ENCODE measurements at places on chromosomes 7 and 10.

DNA sequence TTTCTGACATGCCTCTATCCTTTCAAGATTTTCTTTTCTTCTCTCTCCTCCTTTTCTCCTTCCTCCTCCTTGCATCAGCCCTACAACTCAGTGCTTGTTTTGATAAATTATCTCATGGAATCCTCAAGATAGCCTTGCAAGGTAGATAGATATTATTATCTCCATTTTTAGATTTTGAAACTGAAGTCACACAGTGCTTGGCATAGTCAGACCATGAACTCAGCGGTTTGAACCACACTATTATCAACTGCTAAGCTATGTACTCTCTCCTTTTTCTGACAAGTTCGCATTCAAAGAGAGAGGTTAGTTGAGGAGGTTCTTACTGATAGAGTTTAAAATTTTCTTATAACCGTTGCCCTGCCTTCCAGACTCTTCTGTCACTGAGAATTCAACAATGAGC, 79.1 kb downstream of the SUGCT start:
- DNase-seq, result no peak

DNA sequence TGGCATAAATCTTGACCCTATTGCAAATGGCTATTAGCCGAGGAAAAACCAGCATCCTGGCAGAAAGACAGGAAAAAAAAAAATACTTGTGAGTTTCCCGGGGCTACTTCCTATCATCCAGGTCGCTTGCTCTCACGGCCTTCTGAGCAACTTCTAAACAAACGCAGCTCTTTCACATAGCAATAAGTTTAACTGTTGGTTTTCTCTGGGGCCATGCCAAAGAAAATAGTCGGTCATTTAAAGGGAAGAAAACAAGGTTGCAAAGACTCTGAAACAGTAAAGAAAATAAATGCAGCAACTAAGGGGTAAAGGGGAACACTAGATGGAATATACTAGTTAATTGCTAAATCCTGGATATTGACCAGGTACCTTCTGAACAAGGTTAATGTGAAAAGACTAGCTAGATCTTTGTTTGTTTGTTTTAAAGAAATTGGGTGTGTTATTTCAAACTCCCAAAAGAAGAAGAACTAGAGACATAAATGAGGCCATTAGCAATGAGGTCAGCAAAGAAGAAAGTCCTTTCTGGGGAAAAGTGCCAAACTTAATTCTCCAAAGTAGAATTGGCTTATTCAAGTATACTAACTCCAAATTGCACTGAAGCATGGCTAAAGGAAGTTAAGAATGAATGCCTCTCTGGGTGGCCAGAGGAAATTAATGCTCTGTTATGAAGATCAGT, 54.2 kb downstream of the SLC39A12 start:
- DNase-seq, result no peak

DNA sequence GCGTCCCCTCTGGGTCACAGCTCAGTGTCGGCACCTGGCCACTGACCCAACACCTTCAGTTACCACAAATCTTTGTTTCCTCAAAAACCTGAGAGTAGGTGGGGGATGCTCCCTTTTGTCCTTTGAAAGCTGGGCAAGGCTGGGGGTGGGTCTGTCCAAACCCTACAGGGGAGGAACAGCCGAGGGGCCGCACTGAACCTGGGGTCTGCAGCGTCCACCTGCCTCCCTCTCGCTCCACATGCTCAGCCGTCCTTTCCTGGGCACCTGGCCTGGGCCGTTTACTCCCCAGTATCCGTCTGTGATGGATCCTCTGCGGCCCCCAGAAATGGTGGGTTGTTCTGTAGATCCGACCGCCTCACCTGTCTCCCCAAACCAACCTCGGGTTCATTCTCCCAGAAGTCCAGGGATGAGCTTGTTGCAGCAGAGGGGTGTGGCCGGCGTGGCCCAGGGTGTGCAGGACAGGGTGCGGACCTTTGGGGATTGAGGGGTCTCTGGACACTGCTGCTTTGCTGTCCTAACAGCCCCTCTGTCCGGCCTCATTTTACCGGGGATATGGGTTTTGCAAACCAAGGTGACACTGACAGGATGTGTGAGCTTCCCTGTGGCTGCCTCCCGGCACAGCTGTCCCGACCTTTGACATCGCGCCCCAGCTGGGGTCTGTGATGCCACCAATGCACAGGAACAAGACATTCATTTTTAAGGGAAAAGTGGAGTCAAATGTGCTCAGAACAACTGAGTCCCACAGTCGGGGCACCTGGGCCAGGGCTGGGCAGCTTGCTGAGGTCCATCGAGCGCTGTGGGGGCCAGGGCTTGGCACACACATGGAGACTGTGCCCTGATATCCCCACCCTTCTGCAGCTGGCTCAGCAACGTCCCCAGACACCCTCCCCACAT, 115.9 kb downstream of the VIPR2 start:
- peak; percentile 9 for DNase-seq

- DNase-seq, result no peak
Observed at GRCh38 chr10:103643381-103643780, 149.9 kb downstream of the NEURL1 start.

Data from activated T-cell treated with anti-CD3 and anti-CD28 coated beads, Interleukin-2, amount 50 U/mL, for 1 hour (primary cell).